ENCODE measurements at places on chromosomes 11 and 22.

- no peak for DNase-seq
These were observed 813.3 kb downstream of the OPCML start for GRCh38 chr11:132718711-132719671.

DNA sequence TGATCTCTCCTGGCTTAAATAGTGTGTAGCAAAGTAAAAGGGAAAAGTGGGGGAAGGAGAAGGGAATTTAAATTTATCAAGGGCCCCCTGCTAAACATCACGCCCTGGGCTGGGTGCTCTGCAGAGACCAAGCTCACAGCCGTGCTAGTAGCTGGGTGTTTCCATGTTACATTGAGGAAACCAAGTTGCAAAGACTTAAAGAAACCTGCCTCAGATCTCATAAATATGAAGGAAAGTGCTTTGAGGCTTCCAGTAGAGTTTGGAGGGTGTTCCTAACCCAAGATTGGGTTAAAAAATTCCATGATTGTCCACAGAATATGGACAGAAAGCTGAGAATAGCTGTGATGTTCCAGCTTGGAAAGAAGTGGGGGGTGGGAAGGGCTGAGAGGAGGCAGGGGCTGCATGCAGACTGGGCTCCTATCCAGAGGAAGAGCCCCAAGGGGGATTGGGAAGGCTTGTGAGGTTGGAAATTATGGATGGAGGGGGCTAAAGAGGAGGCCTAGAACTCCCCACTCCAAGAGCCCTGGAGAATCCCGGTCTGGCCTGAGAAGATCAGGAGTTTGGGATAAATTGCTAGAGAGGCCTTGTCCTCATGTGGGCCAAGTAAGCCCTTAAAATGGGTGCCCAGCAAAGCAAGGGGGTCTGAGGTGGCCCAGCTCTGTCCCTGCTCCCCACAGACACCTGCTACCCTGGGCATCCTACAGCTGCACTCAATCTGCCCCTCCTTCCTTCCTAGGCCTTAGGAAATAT is 25.0 kb upstream of the OAF start:
- peak; percentile 77 for DNase-seq

GRCh38 chr11:64245401-64245796 is 1.3 kb downstream of the PPP1R14B start:
- DNase-seq, result no peak

DNA sequence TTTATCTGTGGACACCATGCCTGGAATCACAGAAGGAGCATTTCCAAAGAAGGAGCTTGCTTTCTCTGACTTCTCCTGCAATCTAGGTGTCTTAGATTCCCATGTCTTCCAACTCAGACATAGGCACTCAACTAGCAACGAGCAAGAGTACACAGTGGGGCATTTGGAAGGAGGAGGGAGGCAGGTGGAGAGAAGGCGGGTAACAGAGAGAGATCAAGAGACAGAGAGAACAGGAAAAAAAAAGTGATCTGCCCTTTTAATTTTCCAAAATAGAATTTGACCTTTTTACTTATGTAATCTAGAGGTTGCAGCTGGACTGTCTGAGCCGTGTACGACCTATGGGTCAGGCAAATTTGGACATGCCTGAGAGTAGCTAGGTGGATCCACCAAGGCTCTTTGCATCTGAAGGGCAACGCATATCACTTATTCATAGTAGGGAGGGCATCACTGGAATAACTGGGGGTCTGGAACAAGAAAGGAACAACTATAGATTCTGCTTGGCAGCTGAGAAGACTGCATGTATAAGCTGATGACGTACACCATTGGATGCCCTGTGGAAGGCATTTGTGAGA is 37.3 kb upstream of the POGLUT3 start:
- DNase-seq, result peak; percentile 42

GRCh38 chr11:123407130-123407995 is 22.7 kb upstream of the GRAMD1B start:
- DNase-seq, result peak; percentile 33

GRCh38 chr11:4164884-4165590 is 70.4 kb downstream of the RRM1 start:
- no peak for DNase-seq

GRCh38 chr11:117188620-117189081 is 10.1 kb downstream of the SIDT2 start:
- DNase-seq, result peak; percentile 87

DNA sequence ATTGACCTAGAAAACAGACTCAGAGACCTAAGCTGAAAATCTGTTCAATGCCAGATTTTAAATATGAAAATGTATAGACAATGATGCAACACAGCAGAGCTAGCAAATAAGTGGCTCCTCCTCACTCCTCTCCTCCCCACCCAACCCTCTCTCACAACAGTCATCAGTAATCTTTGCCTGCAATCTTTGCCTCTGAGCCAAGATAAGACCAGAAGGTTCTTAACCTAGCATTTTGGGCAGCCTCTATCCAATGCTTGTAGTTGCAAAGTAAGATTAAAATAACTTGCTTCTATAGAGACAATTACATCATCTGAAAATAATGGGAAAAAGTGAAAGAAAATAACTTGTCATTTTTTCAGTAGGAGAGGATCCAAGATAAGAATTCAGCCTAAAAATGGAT is 117.3 kb downstream of the PARVA start:
- DNase-seq, result no peak

- no peak for DNase-seq
These were observed 76.0 kb downstream of the FDX1 start for GRCh38 chr11:110505528-110506284.

GRCh38 chr11:43987384-43988039 is 45.1 kb downstream of the C11orf96 start:
- peak; percentile 69 for DNase-seq

- no peak for DNase-seq
These were observed 53.8 kb upstream of the CAPRIN1 start for GRCh38 chr11:33997584-33998251.

DNA sequence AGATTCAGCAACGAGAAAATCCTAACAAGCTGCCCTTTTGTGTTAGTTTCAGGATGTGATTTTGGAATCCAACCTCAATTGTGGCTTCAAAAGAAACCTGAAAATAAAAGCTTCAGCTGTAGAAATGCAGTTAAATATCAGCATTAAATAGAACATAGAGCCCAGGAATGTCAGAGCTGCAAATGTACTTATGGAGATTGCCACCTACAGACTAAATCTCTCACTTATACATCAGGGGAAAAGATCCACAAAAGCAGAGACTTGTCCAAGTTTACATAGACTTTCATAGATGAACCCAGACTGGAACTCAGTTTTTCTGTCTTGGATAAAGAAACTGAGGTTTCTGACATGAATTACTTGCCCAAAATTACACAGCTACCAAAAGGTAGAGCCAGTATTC is 446.6 kb downstream of the DLG2 start:
- no peak for DNase-seq

GRCh38 chr11:24932110-24933000 is 435.5 kb downstream of the LUZP2 start:
- DNase-seq, result peak; percentile 79

DNA sequence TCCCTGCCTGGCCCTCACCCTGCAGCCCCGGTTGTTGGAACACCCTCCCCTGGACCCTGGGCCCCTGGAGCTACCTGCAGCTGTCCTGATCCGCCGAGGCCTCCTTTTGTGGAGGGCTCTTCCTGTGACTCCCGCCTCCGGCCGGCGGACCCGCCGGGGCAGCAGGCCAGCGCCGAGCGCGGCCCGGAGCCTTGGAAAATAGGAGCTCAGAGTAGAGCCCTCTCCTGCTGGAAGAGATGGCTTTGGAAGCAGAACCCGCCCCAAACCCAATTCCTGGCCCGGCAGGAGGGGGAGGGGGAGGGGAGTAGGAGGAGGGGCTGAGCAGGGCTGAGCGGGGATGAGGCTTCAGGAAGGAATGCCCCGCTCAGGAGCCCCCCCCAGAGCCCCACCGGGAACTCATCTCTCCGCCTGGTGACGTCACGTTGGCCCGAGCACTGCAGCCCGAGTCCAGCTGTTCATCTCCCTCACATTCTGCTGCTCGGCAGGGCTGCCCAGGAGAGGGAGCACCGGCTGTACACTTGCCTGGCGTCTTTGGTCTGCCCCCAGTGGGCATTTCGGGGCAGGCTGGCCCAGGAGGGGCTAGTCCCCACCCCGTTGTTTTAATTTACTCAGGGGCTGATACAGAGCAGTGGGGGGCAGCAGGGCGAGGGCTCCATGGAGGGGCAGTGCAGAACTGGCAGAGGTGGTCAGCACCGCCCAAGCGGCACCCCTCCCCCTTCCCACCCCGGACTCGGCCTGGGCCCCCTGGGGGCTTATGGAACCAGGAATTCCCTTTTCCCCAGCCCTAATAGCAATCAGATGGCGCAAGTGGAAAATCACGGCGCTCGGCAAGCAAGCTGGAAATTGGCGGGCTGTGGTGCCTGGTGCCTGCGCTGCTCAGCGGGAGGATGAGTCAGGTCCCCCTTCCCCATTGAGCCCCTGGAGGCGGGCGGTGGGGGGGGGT is at the start of gene MRGPRF:
Gene MRGPRF, minus strand, starts transcription at position 238 of the 943 bp plus-strand sequence. CDS start 3,345 bp downstream, outside the sequence.
- DNase-seq, result peak; percentile 98

GRCh38 chr22:39110631-39111561 is 13.9 kb downstream of the APOBEC3H start:
- no peak for DNase-seq

DNA sequence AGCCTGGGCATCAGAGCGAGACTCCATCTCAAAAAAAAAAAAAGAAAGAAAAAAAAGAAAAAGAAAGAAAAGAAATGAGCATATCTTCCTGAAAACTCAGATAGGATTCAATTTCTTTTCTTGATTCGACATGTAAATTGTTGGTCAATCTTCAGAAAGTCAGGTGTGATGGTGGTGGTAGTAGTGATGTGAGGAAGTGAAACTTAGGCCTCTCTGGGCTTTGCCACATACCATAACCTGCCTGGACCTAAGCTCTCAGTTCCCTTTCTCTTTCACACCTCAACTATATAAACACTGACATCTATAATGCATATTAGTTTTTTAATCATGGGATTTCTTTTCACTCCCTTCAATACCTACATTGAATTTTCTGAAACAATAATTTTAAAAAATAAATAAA is 98.0 kb upstream of the TBCEL start:
- DNase-seq, result no peak
